Fibroblast of skin of right biceps (primary cell): ENCODE measurements at places on chromosomes 1 and 21.

- no peak for DNase-seq
These were observed 79.4 kb downstream of the PCSK9 start for GRCh38 chr1:55118651-55119329.

GRCh38 chr1:82646336-82646735 is 845.6 kb downstream of the ADGRL2 start:
- DNase-seq, result no peak

DNA sequence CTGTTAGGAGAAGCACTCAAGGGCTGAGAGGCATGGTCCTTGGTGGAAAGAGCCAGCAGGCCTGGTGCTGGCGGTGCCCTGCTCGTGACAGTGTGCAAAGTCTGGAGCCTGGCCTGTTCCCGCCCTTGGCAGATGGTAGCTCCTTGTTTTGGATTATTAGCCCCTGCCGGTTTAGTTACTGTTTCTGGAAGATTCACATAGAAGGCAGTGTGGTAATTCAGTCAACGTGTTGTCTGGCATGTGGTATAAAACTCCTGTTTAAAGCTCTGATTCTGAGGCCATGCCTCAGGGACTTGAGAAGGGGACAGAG is 6.8 kb downstream of the PKNOX1 start:
- DNase-seq, result no peak

DNA sequence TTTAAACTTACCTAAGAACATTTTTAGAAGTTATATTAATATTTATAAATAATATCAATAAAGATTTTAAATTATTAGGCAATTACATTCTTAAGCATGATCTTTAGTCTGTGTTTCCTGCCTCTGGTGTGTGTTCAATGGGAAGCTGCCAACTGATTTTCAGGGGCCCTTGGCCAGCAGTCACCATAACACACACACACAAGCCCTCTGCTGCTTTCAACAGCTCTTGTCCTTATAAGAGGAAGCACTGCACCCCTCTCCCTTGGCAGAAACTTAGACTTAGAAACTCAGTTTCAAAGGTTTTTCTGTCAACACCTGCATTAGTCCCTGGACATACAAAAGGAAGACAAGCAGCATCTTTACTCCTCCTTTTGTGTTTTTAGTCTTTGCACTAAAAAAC is 81.4 kb downstream of the VAV3 start:
- no peak for DNase-seq

GRCh38 chr1:234234199-234234598 is 139.1 kb upstream of the COA6 start:
- DNase-seq, result no peak

DNA sequence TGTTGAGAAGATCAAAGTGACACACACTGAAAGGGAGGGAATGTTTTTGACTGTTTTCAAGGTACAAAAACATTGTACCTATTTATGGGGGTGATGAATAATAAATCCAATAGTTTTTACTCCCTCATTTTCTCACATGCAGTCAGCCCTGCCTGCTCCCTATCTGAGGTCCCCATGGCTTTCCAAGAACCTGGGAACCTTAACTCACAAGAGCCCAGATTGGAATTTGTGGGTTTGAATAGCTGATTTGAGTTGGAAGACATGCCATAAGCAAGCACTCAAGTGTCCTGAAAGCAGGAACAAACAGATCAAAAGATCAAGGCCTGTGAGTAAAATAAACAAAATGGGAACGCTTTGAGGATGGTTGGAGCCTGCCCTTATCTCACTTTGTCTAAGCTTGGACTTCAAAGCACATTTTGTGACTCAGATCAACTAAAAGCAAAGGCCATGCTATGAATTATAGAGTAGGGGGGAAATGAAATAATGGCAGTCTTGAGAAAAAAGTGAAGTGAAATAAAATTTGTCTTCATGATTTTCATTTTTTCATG is 136.6 kb downstream of the LYPLAL1 start:
- DNase-seq, result no peak

DNA sequence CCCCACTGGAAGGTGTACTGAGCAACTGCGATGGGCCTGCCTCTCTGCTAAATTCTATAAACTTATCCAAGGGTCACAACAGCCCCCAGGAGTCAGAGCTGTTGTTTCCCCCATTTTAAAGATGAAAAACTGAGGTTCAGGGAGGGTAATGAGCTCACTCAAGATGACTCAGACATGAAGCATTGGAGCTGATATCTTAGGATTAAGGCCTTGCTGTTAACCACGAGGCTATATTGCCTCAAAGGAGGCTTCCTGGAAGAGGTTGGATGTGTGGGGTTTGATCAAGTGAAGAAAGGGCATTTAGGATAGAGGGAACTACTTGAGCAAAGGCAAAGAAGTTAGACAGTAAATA is 6.7 kb downstream of the LDLRAP1 start:
- peak; percentile 58 for DNase-seq

DNA sequence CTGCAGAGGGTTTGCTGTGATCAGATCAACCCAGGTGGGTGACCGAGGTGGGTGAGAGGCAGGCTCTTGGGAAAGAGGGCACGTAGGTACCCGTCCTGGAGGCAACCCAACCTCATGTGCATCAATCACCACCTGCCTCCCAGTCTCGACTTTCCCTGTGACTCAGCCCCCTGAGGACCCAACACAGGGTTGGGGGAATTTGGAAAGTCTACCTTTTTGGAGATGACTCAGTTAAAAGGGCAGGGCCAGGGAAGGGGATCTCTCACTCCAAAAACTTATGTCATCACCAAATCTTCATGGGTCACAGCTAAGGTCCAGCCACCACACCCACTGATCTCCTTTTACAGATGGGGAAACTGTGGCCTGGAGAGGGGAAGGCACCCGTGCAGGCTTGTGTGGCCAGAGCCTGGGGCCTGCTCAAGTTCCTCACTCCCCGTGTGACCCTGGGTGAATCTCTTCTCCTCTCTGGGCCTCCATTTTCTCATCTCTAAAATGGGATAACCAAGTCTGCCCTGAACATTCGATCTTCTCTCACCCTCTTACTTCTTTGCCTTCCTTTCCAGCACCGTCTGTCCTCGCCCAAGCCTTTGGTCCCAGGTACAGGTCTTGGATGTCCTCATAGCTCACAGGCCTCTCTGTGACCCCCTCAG is 34.6 kb upstream of the WNT4 start:
- DNase-seq, result no peak

DNA sequence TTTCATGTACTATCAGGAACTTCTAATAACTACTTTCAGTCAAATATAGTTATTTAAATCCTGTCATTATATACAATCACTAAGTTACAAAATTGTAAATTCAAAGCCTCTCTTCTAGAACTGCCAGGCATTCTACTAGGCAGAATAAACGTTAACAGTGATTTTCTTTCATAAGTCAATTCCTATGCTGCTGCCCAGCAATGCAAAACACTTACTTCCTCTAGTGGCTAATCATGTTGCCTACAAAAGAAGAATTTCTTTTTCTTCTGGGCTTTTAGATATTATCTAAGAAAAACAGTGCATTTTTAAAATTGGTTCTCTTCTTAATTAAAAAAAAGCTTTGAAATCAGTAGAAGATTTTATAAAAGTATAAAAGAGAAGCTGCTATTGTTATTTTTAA is 509.8 kb upstream of the ADAMTS5 start:
- peak; percentile 47 for DNase-seq

DNA sequence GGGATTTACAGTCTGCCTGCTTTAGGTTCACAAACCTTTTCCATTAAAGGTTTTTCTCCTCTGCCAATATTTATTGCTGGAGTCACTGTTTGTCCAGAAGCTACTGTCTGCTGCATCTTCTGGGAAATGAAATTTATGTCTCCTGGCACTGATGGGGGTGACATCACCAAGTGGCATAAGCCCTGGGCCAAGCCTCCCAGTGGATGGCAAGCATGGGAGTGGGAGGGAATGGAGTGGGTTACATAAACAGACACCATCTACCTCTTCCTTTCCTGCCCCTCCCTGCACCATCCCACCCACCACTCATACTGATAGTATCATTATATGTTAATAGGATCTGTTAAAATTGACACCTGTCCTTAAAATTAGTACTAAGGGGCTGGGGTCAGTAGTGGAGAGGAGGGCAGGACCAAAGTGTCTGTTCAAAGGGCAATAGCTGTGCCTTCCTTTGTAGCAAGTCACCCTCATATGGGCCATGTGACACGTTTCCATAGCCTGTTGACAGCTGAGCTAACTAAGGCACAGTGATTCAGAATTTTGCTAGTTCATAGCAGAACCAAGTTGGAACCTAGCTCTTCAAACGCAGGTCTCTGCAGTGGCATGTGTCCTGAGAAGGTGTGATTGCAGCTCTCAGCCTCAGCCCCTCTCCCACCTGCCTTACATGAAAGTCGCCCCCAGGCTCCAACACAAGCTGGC is 71.0 kb downstream of the MAB21L3 start:
- DNase-seq, result no peak

DNA sequence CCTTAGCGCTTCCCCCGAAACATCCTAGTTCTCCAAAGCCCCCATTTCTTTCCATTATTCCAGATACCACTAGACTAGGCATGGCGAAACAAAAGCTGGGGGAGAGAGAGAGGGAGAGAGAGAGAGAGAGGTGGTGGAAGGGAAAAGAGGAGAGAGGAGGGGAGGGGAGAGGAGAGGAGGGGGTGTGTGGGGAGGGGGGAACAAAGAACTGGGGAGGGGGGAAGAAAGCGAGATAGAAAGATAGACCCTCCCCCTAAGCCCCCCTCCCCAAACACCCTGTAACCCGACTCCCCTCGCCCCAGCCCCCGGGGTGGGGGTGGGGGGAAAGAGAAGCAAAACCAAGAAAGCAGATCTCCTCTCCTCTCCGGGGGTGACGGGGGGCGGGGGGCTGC is 352 bp downstream of the MEX3A start:
- DNase-seq, result peak; percentile 26
